ENCODE measurements at places on chromosomes 2 and 18.

DNA sequence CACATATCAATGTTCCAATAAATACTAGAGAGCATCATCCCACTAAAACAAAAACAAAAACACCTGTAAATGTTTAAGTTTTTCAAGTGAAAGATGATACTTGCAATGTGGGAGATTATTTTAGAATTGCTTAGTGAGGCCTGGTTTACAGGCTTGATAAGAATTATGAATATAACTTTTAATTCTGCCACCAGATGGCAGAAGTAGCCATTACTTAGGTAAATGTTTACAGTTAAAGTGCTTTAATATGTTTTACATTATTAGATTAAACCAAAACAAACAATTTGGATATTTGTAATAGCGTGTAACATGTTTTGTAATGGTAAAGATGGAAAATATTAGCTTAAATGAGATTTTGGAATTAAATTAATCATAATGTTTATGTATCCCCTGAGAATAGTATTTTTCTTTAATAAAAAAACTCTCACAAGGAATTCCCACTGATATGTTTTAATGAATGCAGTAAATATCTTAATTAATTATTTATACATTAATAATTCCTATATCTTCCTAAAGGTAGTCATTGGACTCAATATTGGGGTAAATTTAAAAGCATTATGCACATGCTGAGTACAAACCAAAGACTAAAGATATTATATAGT lies 522.0 kb downstream of the SPAG16 start:
- DNase-seq = peak; percentile 45

DNA sequence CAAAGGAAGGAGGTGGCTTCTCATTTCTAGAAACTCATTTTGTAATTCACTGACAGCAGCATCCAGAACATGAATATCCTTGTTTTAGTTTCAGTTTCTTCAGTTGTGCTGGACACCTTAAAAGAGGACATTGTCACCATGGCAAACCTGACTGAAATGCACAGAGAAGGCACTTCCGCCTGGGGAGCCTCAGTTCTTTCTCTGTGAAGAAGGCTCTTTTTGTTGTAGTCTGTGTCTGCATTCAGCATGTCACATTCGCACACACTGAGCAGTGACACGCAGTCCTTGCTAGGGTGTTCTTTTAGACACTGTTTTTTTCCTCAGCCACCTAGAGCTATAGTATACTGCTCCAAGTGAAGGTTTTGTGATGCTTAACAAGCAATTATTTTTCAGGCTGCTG lies 9.5 kb upstream of the RPRM start:
- DNase-seq = no peak

GRCh38 chr18:13366962-13367892 lies 148.7 kb downstream of the LDLRAD4 start:
- no peak for DNase-seq

- no peak for DNase-seq
Measured at GRCh38 chr2:8087480-8087840, 594.4 kb upstream of the ID2 start.

DNA sequence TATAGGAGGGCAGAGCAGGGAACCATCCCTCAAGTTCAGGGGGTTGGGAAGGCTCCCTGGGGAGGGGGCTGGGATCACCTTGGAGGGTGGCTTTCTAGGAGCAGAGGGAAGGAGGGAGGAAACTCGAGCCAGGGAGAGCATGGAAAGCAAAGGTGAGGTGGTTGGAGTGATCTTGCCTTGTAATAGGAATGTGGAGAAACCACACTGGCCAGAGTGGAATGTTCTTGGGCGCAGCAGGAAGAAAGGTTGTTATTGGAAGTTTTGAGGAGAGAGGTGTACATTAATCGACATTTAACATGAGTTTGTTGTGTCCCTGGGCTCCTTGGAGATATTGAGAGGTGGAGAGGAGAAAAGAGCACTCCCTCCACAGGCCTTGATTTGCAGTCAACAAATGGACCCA lies 272.2 kb downstream of the PRKCE start:
- no peak for DNase-seq

DNA sequence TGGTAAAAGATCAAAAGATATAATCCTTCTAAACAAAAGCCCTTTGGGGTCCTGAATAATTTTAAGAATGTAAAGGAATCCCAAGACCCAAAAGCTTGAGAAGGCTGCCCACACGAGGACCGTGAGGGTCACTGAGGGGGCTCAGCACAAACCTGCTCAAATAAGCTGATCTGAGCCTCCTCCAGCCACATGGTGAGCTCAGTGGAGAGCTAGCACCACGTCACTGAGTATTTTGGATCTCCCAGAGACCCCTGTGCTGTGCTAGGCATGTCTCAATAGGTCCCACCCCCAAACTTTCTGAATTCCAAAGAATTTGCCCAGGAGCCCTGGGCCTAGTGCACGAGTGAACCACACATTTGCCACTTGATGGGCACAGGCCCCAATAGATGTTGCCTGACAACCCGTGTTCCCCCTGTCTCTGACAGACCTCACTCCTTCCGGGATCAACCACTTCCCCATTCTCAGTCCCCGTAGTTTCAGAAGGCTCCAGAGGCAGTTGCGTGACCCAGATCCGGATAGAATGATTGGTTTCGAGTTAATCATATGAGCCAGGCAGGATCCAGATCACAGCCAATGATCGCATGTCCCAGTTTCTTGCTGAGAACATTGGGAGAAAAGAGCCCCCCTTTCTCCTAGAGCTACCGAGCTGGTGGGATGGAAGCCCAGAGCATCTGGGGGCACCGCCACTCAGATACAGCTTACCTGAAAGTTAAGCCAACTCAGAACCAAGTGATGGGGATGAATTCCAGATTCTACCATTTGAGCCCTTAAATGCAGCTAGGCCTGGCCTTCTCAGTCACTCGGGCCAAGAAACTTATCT lies 203.8 kb downstream of the TNS1 start:
- peak; percentile 57 for DNase-seq

GRCh38 chr18:22983175-22983574 lies 50.0 kb downstream of the RBBP8 start:
- DNase-seq = peak; percentile 25

DNA sequence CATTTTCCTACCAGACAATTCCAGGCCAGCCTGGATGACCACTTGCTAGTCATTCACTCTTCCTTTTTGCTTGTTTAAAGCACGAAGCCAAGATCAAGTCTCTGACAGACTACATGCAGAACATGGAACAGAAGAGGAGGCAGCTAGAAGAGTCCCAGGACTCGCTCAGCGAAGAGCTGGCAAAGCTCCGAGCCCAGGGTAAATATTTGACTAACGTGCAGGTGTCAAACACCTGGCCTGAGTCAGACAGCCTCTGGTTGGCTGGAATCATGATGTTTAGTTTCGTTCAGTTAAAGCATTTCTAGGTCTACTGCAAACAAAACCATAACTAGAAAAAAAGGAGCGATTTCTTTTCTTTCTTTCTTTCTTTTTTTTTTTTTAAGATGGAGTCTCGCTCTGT lies 44.2 kb upstream of the LYPD6B start:
- DNase-seq = no peak

DNA sequence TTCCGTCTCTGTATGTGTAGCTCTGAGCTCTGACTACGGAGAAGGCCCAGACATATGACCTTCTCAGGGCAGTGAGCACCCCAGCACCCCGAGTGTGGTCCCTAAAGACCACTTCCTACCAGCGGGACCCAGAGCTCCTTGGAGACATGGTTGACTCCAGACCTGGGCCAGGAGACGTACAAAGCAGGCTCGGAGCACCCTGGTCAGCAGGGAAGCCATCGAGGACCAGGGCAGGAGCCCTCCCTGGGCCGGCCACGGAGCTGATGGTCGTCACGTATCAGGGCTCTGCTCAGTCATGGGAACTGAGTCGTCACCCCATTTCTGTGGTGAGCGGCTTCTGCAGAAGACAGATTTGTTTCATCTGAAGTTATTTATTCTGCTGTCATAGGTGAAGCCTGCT lies 12.8 kb upstream of the NEU4 start:
- no peak for DNase-seq

- DNase-seq = no peak
Measured at GRCh38 chr2:136517716-136518115, 247.6 kb upstream of the THSD7B start.

DNA sequence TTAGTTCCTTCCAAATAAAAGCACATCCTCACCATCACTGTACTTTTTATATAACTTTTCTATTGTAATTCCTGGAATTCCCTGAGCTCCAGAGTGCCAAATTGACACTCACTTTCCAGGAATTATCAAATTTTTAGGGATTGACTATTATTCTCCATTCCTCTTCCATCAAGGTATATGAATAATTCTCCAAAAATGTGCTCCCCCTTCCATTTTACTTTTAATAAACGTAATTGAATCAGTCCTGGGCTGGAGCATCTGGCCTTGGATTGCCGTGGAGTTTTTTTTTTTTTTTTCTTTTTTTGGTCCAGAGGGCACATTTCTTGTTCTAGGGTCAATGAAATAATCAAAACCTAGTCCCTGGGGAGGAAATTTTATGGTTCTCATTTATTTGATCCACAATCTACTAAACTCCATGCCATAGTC lies 304.3 kb downstream of the CDCA7 start:
- no peak for DNase-seq

DNA sequence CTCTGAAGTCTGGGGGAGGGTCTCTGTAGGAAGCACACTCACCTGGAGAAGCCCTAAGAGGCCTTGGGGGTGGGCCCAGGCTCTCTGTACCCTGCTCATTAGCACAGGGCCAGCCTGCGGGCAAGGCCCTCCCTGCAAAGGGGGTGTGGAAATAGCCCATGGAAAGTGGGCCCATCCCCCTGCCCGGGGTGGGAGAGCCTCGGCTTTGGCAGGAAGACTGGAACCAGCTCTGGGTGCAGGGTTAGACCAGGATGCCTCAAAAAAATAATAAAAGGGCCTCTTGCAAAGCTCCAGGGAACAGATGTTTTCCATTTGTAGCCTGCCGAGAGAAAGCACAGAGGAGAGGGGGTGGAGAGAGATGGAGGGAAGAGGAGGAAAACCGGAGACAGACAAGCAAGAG lies 98.7 kb downstream of the STPG4 start:
- no peak for DNase-seq

DNA sequence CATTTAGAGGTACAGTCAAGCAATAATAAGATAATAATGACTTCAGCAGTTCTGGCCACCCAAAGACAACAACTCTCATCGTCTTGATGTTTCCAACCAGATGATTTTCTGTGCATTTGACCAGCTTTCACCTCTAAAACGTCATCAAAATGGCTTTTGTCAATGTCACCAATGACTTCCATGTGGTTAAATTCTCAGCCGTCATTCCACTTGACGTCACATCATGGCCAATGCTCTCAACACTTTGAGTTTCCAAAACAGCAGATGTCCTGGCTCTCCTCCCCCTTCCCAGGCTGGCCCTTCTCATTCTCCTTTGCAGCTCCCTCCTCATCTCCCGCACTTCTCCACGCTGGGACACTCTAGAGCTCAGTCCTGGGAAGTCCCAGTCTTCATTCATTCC lies 258.3 kb downstream of the BCL2 start:
- no peak for DNase-seq

DNA sequence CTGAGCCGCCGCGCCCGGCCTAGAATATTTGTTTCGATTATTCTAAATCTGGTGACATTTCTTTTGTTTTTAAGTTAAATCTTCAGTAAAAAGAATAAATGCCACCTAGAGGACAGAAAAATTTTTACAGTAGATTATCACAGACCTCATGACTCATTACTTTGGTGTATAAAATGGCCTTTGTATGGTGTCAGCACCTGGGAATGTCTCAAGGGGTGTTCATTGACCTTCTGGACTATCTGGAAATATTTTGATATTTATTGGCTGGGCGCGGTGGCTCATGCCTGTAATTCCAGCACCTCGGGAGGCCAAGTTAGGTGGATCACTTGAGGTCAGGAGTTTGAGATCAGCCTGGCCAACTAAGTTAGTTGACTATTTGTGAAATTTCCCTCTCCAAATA lies 30.3 kb upstream of the SLC30A6 start:
- DNase-seq = no peak

GRCh38 chr18:22088996-22089640 lies 80.3 kb upstream of the GATA6 start:
- DNase-seq = no peak

DNA sequence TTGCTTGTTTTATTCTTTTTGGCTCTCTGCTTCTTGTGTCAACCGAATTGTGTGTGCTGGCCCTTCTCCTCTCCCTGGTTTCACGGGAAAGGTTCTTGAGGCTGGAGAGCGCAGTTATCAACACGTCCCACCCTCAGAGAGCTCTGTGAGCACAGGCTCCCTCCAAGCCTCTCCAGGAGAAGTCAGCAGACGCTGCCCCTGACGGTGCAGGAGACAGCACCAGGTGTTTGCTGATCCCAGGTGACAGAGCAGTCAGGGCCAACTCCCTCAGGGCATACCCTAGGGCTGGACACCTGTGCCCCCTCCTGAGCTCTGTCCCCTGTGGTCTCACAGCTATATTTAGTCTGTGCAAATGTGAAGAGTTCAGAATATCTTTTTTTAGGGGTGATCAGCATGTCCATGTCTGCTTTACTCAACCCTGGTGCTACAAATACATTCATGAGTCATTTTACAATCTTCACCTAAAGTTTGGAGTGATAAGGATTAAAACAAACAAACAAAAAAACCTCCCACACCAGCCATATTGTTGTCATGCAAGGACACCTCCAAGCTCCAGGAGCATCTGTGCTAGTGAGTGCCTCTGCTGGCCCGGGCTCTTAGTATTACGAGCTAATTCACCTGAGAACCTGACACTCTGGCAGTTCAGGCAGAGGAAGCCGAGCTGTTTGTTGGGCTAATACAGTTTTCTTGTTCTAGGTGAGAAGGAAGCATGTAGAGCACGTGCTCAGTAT lies 65.9 kb upstream of the TMEM200C start:
- DNase-seq = no peak

DNA sequence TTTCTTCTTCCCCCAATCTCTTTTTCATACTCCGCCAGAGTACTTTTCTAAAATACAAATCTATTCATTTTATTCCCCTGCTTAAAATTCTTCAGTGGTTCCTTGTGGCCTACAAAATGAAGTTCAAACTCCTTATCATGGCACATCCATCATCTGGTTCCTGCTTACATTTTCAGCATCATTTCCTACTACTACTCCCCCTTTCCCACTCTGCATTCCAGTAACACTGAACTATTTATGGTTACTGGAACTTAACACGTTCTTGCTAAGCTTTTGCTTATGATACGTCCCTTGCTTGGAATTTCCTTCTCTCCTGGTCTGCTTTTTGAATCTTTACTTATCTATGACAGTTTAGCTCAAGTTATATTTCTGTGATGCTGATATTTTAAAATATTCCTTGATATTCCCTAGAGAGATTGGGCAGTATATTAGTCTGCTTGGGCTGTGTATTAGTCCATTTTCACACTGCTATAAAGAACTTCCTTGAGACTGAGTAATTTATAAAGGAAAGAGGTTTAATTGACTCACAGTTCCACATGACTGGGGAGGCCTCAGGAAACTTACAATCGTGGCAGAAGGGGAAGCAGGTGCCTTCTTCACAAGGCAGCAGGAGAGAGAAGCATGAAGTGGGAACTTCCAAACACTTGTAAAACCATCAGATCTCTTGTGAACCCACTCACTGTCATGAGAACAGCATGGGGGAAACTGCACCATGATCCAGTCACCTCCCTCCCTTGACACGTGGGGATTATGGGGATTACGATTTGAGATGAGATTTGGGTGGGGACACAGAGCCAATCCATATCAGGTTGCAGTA lies 53.2 kb downstream of the BMPR2 start:
- DNase-seq = no peak

GRCh38 chr2:60589104-60589503 lies 35.6 kb upstream of the BCL11A start:
- no peak for DNase-seq

GRCh38 chr2:113334147-113334546 lies 55.4 kb upstream of the PAX8 start:
- DNase-seq = no peak

GRCh38 chr2:196174404-196174803 lies 3.0 kb upstream of the STK17B start:
- DNase-seq = no peak

GRCh38 chr2:175035806-175036205 lies 30.6 kb upstream of the CHN1 start:
- DNase-seq = no peak

Measured in globus pallidus (tissue), 1 donor.